ENCODE measurements at places on chromosomes 5 and 9.

DNA sequence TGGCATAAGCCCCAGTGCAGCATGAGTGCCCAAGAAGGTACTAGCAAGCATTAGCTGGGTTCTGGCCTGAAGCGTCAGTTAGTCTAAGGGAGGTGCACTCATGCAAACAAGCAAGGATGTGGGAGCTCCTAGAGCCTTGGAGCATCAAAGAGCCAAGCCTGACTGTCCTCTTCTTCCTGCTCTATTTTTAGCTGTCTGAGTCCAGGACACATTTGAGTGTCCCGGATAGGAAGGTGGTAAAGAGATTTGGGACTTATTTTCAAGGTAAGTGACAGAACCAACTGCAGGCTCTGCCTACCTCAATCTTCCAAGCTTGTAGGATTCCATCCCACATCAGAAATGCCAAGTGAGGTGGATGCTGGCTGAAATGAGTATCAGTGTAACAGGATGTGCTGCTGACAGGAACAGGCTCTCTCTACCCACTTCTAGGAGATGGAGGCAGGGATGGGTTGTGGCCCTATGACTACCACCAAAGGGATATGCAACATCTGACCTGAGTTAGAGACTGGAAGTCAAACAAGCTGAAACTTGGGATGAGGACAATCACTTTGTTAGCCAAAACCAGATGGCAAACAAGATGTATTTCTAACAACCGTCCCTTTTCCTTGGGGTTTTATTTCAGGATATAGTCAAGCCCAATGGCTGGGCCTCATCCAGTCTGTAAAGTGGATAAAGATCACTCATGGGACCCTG lies 15.1 kb downstream of the MACROH2A1 start:
- DNase-seq = no peak

DNA sequence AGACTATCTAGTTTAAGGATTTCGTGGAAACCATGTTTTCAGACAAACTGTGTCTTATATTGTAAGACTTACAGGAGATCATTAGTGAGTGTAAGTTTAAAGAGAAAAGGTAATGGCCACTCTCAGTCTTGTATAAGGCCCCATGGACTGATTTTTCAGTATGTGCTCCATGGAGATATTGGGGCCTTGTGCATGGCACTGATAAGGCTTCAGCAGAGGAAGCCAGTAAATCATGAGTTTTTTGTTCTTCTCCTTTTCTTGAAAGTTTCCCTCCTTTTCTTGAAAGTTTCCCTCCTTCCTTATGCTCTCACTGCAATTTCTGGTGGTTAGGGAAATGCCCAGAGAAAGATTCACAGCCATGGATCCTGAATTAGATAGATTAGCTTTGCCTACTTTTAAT lies 471.3 kb downstream of the LRRC70 start:
- no peak for DNase-seq

DNA sequence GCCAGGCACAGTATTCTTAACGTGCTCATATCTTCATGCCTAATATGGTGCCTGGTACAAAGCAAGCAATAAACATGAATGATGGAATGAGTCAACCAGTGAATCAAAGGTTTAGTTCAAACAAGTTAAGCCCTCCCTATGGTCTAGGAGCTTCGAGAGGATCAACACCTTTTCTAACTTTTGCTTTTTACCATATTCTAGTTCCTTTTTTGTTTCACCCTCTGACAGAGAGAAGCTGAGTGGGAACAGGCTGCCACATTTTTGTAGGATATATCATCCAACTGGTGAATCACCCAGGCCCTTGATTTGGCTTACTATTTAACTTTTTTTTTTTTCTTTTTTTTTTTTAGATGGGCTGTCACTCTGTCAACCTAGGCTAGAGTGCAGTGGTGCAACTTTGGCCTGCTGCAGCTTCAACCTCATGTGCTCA lies 39.3 kb upstream of the TNC start:
- no peak for DNase-seq

DNA sequence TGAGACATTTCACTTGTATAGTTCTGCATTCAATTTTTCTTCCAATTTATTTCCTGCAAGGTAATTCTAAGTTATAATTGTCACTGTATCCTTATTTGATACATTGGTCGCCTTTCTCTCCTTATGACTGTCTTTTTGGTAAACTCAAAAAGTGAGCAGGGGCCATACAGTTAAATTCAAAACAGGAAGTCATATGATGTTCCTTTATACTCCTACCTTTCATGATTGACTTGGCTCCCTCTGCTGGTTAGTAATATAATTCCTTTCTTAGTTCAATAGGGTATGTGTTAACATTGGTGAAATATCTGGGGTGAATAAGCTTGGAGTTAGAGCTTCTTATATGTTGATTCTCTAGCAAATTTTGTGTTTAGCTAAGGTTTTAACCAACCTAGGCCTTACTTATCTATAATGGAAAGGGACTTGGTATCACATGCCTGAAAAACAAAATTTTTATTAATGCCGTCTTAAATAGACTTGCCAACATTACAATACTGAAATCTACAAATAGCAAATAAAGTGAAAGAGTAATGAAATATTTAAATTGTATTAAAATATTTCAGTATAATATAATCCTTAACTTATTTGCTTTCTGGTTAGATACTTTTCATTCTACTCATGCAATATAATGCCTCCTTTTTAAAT lies 6.0 kb upstream of the NIPBL start:
- no peak for DNase-seq

DNA sequence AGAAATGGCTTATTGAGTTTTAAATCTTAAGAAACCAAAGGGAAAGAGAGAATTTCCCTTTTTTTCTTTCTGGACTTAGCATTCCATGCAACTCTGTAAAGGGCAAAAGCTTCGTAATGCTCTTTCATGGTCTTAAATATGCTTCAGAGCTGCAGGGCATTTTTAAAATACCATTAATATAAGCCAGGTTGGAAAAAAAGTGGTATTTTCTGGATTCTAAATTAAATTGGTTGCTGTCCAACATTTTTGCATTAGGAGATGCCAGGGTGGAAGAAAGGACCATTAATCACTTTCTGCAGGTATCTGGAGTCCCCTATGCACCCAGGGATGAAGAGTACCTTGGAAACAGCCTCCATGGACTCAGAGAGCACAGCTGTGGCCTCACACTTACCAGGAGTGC lies 215.1 kb upstream of the DAPK1 start:
- no peak for DNase-seq

DNA sequence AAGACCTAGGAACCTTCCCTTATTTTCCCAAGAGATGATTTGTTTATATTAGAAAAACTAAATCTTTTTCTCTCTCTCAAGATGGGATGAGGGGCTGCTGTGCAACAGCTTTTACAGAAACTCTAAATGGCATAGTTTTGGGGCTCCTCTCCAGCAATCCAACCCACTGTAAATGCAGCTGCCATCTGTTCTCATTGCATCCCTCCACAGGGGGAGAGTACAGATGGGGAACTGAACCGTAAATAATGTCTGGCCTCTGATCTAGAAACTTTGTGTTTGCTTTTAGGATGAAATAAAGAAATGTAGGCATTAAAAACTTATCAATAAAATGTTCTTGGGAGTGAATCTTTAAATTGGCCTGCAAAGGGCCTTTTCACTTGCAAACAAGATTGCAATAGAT lies 291.4 kb downstream of the MCTP1 start:
- DNase-seq = no peak

DNA sequence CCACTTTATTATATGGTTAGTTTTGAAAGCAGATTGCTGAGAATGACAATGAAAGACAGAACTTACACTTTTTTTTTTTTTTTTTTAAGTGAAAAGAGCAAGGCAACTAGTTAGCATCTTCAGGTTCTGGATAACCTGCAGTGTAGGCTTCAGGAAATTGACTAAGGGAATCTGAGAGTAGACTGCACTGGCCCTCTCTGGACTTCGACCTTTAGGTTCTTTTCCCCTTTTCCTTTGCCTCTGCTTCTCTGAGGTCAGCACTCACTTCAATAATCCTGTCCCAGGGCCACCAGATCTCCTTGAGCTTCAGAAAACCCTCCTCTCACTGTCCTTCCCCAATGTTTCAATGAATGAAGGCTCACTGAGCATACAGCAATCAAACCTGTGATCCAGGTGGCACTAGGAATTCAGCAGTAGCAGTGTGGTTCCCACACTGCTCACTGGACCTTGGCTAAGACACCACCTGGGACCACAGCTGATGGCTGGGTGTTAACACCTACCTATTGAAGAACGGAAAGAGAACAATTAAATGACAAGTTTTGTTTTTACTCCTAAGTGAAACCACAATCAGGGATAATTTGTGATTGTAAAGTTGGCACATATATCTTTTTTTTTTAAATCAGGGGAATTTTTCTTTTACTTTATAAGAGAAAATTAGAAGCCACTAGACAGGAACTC lies 85.8 kb upstream of the IL6ST start:
- no peak for DNase-seq

DNA sequence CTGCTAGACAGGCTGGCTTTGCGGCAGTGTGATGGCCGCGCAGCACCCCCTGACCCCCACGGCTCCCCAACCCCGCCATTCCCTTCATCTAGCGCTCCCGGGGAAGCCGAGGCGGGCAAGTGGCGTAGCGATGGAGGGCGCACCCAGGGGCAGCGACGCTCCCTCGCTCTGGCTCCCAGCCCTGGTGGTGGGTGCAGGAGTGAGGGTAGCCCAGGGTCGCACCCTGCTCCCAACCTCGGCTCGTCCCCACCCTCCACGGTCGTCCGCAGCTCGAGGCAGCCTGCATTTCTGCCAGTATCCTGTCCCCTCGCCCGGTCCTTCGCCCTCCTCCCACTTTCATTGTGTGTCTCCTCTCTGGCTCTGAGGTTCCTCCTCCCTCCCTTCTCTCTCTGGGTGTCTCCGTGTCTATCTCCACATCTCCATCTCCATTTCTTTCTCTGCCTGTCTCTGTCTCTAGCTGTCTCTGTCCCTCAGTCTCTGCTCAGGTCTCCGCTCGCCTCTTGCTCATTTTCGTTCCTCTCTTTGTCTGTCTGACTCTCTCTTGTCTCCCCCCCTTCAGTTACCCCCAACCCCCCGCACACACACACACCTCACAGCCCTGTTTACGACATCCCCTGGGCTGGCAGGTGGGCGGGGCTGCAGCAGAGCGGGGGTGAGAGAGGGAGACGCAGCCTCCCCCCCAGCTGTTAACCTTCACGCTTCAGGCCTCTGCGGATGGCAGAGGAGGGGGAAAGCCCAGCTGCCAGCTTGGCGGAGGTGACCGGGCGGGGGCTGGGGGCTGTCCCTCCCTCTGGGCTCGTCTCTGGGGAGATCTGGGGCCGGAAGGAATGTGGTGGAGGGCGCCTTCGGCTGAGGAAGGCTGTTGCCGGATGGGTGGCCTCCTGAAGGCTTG lies 48.7 kb upstream of the PSD2 start:
- peak; percentile 55 for DNase-seq

DNA sequence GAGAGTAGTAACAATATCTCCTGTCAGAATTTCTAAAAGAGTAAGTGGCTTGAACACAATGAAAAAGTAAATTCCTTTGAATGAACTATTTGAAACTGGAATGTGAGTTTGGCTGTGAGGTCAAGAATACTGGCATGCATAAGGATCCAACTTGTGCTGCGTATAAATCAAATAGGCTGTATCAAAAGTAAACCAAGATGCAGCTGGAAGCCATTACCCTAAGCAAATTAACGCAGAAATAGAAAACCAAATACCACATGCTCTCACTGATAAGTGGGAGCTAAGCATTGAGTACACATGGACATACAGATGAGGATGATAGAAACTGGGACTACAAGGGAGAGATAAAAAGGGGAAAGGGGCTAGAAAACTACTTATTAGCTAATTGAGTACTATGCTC lies 24.0 kb upstream of the SRFBP1 start:
- DNase-seq = no peak

DNA sequence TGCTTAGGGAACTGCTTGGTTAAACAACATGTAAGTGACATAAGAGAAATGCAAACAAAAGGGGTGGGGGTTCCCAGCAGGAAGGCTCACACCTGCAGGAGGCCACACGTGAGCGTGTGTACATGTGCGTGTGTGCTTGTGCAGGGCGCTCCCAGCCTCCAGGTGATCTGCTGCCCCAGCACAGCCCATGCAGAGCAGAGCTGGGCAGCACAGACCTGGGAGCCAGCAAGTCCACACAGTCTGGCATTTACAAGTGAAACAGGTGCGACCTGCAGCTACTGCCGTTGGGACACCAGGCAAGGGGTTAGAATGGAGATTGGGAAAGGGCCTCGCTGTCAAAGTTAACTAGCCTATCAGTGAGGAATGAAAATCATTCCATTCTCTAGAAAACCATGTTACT lies 41.8 kb downstream of the GRAMD2B start:
- no peak for DNase-seq

DNA sequence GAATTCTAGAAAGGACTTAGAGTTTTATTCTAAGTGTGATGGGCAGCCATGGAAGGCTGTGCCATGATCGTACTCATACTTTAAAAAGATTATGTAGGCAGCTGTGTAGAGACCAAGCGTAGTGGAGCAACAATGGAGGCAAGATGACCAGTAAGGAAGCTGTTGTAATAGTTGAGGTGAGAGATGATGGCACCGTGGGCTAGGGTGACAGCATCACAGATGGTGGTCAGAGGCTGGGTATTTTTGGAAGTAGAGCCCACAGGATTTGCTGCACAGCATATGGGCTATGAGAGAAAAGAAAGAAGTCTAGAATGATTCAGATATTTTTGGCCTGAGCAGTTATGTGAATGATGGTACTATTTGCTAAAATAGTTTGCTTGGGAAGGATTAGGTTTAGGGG lies 7.7 kb downstream of the ARHGAP26 start:
- DNase-seq = no peak

GRCh38 chr5:168364750-168365550 lies 73.5 kb downstream of the WWC1 start:
- no peak for DNase-seq

GRCh38 chr9:114291886-114292590 lies 30.9 kb upstream of the ORM1 start:
- no peak for DNase-seq

- DNase-seq = no peak
Measured at GRCh38 chr9:20087481-20087880, 298.6 kb upstream of the SLC24A2 start.

DNA sequence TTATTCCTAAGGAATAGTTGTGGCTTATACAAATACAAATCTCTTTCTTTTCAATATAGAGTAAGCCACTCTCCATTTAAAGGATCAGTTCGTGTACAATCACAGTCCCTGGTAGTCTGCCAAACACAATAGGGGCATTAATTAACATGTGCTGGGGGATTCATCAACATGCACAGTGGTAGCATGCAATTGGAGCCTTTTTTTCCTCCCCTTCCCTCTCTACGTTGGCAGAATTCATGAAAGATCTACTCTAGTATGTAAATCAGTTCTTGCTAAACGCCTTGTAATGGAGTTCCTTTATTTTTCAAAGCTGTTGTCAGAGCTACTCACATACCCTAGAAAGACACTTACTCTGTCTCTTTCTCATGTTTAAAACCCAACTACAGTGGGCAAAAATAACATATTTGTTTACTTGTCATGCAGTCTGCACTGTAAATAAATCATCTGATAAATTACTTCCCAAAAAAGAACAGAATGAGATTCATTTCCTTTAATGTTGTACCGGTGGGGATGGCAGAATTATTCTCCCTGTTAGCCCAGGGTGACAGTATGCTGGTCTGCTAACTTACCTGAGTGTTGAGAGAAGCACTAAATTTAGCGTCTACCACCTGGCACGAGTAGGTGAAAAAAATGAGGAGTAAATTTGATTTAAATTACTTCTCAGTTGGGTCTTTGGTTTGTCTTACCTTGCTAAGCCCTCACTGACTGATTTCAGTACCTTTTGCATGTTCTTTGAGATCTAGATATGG lies 341.5 kb upstream of the CCNH start:
- no peak for DNase-seq

GRCh38 chr5:21263361-21263760 lies 1275.4 kb upstream of the CDH18 start:
- no peak for DNase-seq

- no peak for DNase-seq
Measured at GRCh38 chr9:69180670-69181069, 6.6 kb downstream of the TJP2 start.
